ENCODE measurements at places on chromosomes 3 and 15.

DNA sequence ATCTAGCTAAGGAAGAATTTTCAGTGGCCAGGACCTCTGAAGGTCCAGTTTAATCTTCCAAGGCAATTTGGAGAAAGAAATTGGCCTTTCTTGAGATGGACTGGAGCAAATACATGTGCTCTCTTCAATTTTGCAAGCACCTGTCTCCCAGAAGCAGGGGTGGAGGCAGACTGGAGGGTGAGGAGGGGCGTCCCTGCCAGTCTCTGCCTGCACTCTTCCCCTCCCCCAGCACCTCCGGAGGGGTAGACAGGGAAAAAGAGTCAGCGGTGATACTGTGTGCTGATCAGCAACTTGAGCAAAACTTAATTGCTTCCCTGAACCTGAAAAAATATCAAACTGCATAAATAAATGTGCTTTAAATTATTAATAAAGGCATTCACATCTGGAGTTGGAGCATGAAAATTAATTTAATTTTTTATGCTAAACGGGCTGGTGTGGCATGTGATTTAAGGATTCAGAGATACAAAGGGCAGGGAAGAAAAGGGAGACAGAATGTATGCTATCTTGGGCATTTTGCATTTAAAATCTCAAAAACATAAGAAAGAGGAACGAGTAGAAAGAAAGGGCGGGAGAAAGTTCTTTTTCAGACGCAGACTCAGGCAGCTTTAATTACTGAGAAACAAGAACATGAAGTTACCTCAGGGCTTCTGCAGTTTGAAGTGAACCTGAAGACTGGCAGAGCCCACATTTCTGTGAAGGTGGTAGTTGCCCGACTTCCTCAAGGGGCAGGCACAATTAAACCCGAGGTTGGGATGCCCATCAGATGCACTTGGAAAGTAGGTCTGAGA, 319.7 kb downstream of the UACA start:
- DNase-seq = no peak

GRCh38 chr3:16211176-16211904, 36.9 kb downstream of the GALNT15 start:
- DNase-seq = no peak

- no peak for DNase-seq
Measured at GRCh38 chr15:67190326-67190725, 64.1 kb downstream of the AAGAB start.

- DNase-seq = no peak
Measured at GRCh38 chr3:160400030-160400701, 716 bp downstream of the SMC4 start.

- DNase-seq = no peak
Measured at GRCh38 chr3:52221563-52222318, 3.7 kb downstream of the TLR9 start.

DNA sequence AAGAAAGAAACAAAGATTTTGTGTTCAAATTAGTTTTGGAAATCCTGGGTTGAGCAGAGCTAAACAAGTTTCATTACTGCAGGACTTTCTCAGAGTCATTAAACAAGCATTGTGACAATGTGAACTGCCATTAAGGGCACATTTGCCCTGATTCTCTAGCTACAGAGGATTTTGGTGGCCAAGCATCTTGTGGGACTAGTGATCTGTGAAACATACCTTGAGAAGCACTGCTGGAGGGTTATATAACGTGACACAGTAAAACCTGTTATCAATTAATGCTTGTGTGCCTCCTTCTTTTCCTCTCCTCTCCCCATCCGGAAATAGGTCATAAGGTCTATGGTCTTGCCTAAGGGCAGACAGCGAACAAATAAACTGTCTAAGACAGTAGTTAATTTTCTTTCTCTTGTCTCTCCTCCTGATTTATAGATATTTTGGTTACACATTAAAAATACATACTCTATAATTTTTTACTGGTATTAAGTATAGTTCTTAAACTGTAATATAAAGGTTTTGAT, 167.3 kb upstream of the NANOGP8 start:
- DNase-seq = no peak

DNA sequence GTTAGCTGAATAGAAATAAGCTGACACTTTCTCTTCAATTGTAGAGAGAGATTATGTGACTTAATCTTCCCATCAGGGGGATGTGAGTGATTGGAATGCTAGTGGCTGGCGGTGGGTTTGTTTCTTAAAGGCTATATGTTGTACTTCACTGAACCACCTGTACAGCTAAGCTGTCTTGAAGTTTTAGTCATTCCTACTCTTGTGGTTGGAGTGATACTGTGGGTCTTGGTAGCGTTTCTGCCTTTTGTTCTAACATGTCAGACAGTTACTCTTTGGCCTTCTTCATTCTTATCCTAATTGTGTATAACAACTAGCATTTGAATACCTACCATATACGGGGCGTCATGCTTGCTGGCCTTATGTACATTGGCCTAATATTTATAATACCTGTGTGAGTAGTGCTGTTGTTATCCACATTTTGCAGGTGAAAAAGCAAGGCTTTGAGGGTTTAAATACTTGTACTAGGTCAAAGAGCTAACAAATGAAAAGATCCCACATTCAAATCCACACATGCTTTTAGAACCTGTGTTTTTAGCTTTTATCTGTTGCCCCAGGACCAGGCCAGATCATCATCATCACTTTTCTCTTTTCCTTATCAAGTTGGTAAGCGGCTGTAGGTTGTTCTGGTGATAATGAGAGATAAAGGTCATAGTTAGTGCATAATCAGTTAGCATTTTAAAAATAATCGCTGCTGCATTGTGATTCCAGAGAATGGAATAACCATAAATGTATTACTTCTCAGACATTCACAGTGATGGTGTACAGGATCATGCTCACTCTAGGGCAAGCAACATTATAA, 50.2 kb downstream of the AKAP13 start:
- no peak for DNase-seq

GRCh38 chr3:27669591-27669990, 52.5 kb downstream of the EOMES start:
- no peak for DNase-seq

- no peak for DNase-seq
Measured at GRCh38 chr3:193029800-193030199, 112.1 kb upstream of the MB21D2 start.

DNA sequence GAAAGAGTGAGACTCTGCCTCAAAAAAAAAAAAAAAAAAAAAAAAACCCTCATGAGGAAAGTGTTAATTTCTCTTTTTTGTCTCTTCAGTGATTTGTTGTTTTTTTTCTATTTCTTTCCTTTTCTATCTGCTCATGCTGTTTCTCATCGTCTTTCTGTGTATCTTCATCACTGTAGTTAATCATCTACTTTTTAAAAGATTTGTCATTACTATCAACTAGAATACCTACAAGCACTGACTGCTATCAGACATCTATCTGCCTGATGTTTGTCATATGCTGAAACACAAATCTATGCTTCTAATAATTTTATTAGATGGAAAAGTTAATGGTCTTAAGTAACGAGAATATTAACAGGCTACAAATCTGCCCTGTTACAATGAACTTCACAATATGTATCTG, 26.8 kb downstream of the CCDC14 start:
- no peak for DNase-seq

- DNase-seq = no peak
Measured at GRCh38 chr3:128806588-128806987, 72.8 kb upstream of the ACAD9 start.

- no peak for DNase-seq
Measured at GRCh38 chr3:15451216-15452113, 24.1 kb downstream of the EAF1 start.

DNA sequence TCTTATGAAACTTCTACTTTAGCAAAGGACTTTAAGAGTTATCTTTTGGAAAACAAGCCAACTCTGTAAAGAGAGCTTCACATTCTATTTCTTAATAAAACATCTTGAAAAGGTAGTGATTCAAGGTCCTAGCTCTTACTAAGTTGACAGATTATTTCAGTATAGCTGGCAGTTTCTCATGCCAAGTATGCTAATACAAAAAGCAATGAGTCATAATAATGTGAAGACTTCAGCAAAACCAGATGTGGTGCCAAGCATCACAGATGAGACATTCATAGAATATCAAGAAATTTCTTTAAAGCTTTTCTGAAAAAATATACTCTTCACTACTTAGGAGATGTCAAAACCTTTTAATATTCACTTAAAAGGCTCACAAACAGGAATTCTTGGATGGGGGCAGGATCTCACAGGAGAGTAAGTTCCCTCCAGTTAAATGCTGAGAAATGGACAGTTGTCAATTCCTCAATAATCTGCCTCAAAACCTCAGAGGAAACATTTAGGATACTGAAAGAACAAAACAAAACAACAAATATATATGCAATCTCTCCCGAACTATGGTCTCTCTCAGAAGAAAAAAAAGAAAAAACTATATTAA, 45.6 kb downstream of the DCBLD2 start:
- no peak for DNase-seq

DNA sequence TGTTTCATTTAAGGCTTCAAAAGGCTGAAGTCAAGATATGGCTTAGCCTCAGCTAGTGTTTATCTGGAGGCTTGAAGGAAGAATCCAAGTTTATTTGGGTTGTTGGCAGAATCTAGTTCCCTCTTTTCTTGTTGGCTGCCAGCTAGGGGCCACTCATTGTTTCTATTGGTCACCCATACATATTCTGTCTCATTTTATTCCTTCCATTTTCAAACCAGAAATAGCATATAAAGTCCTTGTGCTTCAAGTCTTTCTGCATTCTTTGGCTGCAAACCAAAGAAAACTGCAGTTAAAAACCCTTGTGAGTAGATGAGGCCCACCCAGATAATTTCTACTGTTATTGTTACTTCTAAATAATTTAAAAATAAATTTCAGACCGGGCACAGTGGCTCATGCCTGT, 301.7 kb downstream of the OXSM start:
- no peak for DNase-seq

DNA sequence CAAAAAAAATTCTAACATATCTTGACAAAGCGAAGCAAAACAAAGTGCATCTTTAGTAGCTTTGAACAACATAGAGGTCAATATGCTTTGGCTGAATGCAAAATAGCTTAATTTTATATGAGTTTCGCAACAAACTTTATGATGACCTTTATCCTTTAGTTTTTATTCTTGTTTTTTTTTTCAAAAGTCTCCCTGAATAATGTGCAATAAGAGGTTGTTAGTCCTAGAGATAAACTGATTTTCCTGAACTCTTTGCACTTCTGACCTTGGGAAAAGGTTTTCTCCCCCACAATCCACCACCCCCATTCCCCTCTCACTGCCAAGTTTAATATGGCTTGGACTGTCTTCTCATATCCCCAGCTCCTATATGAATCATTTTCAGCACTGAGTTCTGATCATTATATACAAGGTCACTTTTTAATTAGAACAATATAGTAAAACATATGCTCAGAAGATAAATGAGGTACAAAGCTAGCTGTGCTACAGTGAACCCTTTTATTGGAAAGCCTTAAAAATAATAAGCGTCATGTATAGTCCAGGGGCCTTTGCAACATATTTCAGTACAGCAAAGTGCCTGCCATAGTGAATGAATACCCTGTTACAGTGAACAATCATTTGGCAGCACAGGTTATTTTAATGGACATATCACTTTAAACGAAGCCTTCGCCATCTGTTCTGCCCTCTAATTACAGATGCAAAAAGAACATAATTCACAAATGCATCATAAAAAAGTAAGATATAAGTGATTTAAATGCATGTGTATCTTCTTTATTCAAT, 496.3 kb upstream of the NR2F2 start:
- no peak for DNase-seq

DNA sequence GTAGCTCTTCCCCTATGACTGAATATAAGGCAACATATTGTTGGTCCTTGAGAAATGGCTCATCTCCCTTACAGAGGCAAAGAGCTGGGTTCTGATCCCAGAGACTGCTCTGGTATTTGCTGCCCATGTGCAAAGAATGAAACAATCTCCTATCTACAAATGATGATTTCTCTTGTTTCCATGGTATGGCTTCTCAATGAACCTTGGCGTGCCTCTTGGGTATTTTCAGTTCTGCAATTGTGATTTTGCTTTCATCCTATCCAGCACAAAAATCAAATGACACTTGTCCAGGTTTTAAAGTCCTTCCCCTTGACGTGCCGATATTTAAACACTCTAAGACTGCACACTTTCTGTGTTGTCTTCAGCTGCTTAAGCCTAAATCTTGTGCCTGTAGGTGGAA, 109.8 kb upstream of the NR2F2 start:
- no peak for DNase-seq

DNA sequence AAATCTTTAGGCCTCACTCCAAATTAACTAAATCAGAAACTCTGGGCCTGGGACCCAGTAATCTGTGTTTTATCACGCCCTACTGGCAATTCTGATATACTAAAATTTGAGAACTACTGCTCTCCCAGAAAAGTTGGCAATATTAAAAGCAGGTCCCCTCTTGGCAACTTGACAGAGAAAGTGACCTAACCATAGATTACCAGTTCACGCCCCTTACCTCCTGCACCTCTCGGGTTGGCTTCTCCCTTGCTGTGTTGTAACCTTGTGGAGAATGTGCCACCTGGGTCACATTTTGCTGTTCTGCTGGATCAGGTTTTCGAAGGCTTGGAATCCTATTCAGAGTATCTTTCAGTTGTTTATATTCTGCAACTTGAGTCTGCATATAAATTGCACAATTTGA, 59.1 kb downstream of the GOLIM4 start:
- no peak for DNase-seq

DNA sequence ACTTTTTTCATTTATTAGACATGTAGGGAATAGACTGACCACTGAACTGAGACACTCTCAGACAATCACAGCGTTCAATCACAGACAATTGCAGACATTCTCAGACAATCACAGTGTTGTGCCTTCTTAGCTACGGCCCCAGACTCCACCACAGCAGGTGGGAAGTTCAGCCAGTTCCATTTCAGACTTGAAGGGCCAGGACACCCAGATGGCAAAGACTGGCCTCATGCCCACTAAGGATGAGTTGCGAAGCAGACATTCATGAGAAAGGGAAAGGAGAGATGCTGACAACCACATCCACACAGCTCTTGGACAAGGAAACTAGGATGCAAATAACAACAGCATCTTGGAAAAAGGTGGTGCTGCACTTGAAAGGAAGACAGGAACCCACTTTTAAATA, 21.9 kb upstream of the ALDH1L1 start:
- no peak for DNase-seq

GRCh38 chr3:33111581-33111980, 2.2 kb upstream of the CRTAP start:
- no peak for DNase-seq

GRCh38 chr15:99180086-99180963, 69.1 kb downstream of the TTC23 start:
- DNase-seq = no peak

DNA sequence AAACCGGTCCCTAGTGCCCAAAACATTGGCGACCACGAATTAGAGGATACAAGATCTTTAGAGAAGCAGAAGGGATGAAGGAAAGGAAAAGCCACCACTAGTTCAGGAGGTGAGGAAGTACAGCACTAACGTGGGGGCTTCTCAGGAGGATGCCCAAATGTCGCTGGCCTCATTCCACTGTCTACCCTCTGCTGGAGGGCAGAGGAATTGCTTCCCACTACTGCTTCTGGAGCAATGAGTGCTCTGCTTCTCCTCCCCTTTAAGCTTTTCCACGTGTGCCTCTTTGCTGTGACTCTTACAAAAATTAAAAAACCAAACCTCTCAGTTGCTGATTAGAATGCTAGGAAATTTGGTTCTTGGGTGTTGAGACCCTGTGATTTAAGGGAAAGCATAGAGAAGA, 281.3 kb downstream of the CLSTN2 start:
- no peak for DNase-seq

- no peak for DNase-seq
Measured at GRCh38 chr3:64008487-64009351, 14.6 kb downstream of the PSMD6 start.
